Fibroblast of skin of left biceps (primary cell): ENCODE measurements at places on chromosomes 13 and 19.

DNA sequence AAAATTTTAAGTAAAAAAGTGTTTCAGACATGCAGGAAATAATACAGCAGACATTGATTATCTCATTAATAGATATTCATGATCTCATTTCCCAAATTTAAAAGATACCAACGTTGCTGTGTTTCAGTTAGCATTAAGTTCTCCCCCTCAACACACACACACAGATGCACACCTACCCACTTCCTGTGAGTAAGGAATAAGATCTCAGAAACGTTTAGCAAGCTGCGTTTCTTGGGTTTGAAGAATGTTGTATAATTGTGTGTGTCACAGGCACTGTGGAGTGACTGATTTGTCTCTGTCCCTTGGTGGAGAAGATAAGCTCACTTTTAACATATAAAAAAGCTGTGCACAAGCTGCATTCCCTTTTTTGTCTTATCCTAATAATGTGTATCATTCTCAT lies 196.8 kb downstream of the PDS5B start:
- DNase-seq = no peak

- DNase-seq = no peak
Observed at GRCh38 chr19:1847348-1847683, 967 bp downstream of the REXO1 start.

- no peak for DNase-seq
Observed at GRCh38 chr13:99429670-99430069, 71.6 kb upstream of the TM9SF2 start.

DNA sequence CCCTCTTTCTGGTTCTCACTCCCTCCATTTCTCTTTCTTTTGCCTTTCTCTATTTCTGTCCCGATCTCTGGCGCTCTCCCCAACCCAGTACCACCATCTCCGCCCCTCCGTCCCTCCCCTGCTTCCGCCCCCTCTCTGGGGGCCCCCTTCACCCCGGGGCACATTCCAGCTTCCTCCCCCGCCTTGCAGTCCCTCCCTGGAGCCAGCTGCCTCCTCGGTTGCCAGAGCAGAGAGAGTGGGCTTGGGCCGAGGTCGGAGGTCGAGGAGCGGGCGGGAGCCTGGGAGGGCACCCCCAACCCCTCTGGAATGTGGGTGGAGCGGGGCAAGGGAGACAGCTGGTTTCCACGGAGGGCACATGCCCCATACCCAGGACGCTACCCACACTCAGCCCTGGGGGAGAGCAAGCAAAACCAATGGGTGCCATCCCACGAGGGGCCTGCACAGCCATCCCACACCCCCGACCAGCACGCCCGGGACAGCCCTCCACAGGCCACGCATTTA lies 6.5 kb upstream of the CIRBP start:
- DNase-seq = no peak

DNA sequence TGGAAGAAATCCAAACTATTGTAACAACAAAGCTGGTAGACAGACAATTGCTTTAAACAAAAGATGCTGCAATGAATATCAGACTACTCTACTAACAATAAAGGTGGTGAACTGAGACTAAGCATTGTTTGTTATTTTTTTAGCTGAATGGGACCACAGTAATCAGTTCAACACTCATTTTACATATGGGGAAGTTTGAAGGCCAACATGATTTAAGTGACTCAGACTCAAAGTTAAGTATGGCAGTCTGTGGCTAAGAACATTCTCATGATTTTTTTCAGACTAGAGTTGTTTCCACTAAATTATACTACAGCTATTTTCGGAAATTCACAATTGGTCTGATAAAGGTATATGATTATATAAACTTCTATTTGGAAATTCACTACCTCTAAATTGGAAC lies 10.4 kb downstream of the EXOSC8 start:
- no peak for DNase-seq

- DNase-seq = no peak
Observed at GRCh38 chr13:49840675-49841074, 48.2 kb upstream of the KPNA3 start.
